ENCODE measurements at places on chromosomes 12 and 14.

DNA sequence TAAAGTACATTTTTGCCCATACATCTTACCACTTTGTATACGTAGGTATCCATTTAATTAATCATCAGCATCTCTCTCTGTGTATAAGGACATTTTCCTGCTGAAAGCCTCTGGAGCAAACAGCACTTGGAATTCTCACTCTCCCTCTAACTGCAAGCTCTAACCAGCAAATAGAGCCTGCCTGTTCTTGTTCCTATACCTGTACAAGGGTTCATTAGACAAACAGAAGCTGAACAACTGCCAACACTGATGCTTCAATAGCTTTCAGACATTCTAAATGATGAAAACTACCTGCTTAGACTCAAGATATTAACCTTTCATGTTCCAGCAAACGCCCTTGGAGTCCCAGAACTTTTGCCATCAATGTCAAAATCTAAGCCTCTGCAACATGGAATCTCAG is 98.0 kb downstream of the KCNH5 start:
- DNase-seq: no peak

GRCh38 chr12:39571351-39571750 is 48.3 kb downstream of the ABCD2 start:
- no peak for DNase-seq

DNA sequence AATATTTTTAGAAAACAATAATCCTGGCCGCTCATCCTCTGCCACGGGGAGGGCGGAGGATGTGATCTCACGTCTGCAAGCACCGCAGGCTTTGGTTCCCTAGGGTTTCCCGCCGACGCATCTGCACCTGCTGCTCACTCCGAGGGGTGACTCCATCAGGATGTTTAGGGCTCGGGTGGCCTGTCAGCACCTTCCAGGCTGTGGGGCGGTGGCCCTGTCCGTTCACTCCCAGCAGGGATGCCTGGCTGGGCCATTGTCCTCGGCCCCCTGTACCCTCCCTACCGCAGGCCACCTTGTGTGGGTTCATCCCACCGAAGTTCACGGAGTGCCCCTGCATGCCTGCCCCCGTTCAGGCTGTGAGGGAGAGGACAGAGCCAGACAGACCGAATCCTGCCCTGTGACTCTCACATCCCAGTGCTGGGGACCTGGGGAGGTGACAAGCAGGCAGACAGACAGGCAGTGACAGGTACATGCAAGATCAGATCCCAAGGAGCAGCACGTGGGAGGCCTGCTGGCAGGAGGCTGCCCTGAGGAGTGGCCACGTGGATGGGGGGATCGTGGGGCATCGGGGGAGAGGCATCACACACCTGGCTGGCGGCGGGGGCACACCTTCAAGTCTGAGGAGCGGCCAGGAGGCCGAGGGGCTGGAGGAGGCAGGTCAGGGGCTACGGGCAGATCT is 112.6 kb downstream of the ADGRD1 start:
- DNase-seq: no peak

DNA sequence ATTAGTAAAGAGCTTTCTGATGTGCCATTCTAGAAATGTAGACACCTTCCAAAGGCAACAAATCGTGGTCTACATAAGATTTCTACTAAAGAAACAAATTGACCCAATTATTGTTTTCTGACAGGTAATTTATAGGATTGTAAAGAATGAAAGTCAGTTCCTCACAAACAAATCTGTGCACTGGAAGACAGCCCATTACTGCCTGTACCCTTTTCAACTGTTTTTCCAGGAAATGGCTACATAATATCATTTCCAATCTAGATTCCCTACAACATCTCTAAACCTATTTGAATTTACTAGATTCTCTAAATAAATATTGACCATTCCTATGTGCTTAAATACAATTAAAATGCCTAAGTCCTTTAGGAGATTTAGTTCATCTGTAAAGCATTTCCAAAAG is 939.1 kb downstream of the FSCB start:
- DNase-seq: no peak

DNA sequence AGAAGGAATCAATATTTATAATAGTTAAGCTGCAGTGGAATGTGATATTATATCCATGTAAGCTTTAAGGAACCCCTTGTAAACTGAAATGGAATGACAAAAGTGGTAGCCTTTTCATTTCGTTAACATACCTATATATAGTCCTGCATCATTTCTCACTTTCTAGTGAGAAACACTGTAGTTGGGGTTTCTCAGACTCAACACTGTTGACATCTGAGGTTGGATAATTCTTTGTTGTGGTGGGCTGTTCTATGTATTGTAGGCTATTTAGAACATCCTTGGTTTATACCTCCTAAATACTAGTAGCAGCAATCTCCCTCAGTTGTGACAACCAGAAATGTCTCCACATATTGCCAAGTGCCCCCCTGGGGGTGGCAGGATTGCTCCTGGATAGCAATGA is 79.1 kb downstream of the RAD52 start:
- no peak for DNase-seq

DNA sequence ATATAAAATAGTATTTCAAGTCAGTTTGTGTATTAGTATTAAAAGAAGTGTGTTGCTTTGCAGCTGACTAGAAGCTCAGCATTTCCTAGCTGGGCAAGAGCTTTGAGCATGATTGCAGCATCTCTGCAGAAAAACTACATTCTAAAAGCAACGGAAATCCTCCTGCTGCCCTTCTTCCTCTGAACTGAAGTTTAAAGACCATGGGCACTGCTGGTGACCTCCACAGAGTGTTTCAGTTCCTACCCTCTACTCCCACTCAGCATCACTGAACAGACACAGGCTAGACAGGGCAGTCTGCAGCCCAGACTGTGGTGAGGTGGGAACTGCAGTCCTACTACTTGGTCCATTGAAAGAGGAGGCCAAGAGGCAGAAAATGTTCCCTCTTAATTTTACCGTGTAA is 59.0 kb downstream of the FAR2 start:
- DNase-seq: no peak

- no peak for DNase-seq
Observed at GRCh38 chr12:9948606-9949296, 16.6 kb upstream of the CLEC2A start.

- no peak for DNase-seq
Observed at GRCh38 chr12:29354954-29355353, 26.0 kb downstream of the ERGIC2 start.

DNA sequence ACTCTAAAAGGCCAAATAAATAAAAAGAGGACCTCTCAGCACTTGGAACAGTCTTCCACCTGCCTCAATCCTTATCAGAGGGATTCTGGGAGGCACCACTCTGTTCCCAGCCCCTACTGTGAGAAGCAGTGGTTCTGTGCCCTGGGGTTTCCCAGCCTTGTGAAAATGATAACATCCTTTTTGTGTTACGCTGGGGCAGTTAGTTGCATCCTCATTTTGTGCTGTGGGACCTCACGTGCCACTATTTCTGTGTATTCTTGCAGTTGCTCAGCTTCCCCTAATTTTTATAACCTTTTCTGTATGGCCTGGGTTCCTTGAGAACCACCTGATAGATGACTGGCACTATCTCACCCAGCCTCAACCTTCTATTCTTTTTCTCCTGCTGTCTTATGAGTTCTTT is 10.8 kb upstream of the CMA1 start:
- no peak for DNase-seq
